ENCODE measurements at places on chromosomes 3 and 15.
A peak's percentile ranks its signal among the peaks of the same experiment; 100 is the strongest.

- DNase-seq, result no peak
These were observed 22.6 kb downstream of the TAFA4 start for GRCh38 chr3:68909719-68910118.

DNA sequence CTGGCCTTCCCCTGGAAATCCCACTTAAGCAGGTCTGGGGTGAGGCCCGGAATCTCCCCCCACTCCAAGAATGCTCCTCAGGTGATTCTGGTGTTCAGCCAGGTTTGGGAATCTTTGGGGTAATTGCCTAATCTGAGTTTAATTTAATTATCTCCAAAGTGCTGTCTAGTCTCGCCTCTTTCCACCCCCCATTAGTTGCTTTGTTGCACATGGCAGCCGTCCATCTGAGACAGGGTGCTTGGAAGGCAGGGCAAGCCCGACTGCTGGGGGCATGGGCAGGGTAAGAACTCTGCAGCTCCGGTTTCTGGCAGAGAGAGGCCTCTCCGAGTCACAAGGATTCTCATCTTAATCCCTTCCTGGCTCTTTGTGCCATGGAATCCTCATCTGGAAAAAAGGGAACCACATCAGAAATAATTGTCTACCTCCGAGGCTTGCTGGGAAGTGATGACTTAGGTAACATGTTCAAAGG is 15.0 kb downstream of the IL17RD start:
- DNase-seq, result no peak

GRCh38 chr3:152833089-152833488 is 1.8 kb upstream of the P2RY1 start:
- no peak for DNase-seq

DNA sequence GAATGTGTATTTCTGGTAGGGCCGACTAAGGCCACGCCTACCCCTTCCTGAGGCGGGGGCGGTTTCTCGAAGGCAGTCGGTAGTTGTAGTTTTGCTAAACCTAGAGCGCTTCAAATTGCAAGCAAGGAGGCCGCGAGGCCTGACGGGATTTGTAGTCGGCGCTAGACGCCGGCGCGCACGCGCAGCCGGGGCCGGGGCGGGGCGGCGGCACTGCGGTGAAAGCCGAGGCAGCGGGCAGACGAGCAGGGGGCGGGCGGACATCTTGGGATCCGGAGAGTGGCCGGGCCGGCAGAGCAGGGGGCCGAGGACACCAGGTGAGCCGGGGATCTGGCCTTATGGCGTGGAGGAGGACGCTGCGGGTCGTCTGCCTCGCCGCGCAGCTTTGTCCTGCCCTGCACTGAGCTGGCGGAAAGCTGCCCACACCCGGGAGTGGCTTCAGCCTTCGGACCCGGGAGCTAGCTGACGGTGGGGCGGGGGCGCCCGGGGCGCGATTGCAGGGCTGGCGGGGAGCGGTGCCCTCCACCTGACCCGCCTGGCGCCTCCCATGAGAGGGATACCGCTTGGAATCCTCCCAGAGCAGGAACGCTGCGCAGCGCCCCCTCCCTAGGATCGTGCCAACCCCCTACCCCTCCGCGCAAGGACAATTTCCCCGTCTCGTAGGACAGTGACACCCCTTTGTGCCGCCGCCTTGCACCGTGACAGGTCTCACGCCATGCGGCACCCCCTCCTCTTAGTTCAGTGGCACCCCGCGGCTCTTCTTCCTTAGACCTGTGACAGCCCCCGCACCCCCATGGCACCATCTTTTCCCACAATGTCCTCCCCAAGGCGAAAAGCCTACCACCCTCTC is at the start of gene AP2M1:
AP2M1 (plus strand) TSS at position 210 of the 847 bp plus-strand sequence. CDS start 2,139 bp downstream, outside the sequence.
- DNase-seq, result peak; percentile 99

- DNase-seq, result no peak
These were observed 80.3 kb downstream of the SMAD3 start for GRCh38 chr15:67145710-67146109.

- DNase-seq, result no peak
These were observed 244.3 kb upstream of the ADAMTS9 start for GRCh38 chr3:64932016-64932518.

GRCh38 chr15:100529556-100529955 is 806 bp upstream of the CERS3 start:
- DNase-seq, result no peak

GRCh38 chr15:29170521-29170920 is 99.1 kb downstream of the NSMCE3 start:
- no peak for DNase-seq

DNA sequence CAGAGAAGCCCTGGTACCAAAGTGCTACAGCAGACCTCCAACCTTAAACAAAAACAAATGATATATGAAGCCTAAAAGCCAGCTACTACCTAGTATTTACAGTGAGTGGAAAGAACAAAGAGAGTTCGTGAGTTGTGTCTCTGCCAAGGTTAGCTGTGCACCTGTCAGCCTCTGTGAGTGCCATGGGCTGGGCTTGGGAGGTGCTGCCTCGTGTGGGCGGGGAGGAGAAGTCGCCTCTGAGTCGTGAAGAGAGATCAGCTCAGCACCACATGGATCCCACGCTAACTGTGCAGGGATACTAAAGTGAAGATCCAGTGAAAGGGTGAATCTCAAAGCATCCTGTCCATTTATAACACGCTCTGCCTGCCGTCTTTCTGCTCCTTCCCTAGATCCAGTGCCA is 101.9 kb downstream of the CHDH start:
- no peak for DNase-seq

- DNase-seq, result peak; percentile 58
These were observed 2.7 kb downstream of the ADAMTS7 start for GRCh38 chr15:78808550-78808949.

DNA sequence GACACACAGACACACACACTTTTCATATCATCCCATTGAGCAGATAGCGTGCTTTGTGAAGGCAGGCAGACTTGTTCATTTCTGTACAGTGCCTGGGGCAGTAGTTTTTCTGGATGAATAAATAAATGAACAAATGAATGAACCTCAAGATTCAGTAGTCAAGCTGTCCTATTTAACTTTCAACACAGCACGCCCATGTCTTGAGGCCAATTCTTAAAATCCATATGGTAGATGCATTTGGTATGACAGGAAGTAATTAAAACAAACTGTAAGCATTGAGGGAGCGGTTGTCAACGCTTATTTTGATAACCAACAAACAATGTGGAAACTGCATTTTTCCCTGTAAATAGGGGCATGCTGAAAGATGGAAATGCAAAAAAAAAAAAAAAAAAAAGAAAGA is 80.0 kb upstream of the BNC1 start:
- DNase-seq, result no peak

DNA sequence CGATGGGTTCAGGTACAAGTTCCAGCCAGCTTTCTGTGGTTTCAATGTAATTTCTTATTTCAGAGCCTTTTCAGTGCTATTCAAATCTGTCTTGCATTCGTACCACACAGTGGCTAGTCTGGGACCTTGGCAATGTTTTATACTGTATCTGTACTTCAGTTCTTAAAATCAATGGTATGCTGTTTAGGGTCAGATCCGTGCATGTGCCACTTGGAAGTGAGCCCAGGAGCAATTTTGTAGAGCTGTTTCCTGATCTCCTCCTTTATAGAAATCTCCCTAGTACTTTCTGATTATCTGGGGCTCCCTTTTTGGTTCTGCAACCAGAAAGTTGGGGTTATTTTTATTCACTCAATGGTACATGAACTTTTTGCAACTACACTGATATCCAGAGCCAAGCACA is 59.5 kb upstream of the NDUFB4 start:
- no peak for DNase-seq

DNA sequence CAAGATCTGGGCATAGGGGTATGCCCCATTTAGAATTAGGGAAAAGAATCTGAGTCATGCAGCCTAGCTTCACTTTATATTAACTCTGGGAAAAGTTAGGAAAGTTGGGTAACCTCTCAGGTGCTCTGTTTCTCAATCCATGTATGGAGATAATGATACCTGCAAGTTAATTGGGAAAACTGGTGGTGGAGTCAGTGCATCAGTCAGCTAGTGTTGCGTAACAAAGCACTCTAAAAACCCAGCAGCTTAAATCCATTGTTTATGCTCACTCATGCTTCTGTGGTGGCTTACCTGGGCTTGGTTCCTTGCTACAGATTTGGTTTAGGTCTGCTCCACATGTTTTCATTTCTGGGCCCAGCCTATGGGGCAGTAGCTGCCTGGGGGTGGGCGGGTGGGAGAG is 91.0 kb downstream of the SMAD3 start:
- no peak for DNase-seq

DNA sequence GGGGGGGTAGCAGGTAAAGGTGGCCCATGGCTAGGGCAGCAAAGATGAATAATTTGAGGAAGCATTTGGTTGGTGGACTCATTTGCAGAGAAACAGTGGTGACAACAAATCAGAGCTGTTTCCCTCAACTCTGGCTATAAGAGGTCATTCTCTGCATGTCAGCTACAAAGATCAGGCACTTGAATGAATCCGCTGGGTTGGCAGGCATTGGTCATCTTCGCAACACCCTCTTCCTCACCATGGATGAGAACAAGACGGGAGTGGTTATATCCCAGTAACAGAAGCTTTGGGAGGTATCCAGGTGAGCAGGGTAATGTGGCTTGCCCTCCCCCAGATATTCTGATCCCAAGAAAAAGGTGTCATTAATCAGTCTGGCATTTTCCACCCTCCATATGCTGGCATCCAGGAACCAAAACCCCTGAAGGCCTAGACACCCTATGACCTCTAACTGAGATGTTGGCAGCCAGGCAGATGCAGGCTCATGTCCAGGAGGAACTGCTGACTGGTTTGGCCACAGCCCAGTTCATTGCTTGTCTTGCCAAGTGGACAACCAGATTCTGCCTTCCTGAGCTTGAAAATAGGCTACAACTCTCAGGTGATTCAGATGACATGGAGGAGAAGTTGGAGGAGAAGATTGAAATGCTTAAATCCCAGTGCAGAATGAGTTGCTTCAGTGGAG is 108.9 kb upstream of the TRIM42 start:
- no peak for DNase-seq

All from hematopoietic multipotent progenitor cell treated with erythropoietin and hydrocortisone succinate and interleukin-3 and kit ligand, for 8 days (in vitro differentiated cells).